ENCODE measurements at places on chromosomes 12 and 14.

DNA sequence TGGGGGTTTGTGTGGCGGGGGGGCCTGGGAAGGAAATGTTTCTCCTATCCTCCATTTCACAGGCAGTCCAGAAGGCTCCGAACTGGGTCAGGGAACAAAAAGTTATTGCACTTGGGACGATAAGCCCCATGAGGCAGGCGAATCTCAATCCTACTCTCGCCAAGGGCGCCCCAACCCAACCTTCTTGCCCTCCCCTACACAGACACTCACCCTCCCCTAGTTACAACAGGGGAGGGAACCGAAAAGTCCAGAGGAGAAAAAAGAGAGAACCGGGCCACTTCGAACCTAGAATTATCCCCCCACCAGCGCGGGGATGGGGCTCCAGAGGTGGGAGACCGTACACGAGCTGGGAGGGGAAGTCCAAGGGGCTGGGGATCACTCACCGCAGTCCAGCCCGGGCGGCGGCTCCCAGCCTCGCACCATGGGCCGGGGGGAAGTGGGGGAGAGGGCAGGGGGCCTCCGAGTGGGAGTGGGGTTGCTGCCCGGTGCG lies 357 bp downstream of the HOMEZ start:
- no peak for DNase-seq

GRCh38 chr14:30573966-30574365 lies 15.0 kb downstream of the G2E3 start:
- DNase-seq, result no peak

GRCh38 chr12:12505544-12506495 lies 56.8 kb downstream of the DUSP16 start:
- DNase-seq, result no peak

GRCh38 chr12:130401703-130402102 lies 64.0 kb downstream of the PIWIL1 start:
- no peak for DNase-seq

- no peak for DNase-seq
These were observed 339.3 kb downstream of the EGLN3 start for GRCh38 chr14:33611405-33612196.

DNA sequence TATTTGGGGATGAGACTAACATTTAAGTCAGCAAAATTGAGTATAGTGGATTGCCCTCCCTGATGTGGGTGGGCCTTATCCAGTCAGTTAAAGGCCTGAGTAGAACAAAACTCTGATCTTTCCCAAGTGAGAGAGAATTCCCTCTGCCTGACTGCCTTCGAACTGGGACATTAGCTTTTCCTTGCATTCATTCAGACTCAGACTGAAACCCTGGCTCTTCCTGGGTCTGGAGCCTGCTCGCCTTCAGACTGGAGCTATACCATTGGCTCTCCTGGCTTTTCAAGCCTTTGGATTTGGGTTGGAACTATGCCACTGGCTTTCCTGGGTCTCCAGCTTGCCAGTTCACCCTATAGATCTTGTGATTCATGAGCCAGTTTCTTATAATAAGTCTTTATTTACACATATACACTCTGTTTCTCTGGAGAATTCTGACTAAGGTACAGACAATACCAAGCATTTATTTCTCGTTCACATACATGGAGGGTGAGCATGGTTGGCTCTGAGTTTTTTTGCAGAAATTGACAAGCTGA lies 296.5 kb downstream of the ERC1 start:
- DNase-seq, result no peak

DNA sequence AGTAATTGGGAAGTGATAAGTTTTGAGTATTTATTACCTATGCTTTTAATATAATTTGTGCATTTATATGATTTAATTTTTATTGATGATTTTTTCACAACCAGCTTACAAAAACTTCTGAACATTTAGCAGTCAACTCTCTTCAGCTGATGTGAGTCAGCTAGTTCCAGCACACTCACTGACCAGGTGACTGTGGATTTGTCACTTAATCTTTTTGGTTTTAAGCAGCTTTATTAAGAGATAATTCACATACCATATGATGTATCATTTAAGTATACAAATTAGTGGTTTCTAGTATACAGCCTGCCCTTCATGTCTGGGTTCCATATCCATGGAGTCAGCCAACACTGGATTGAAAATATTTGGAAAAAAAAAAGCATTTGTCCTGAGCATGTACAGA lies 103.5 kb downstream of the SYNE2 start:
- no peak for DNase-seq

GRCh38 chr12:2739832-2740641 lies 54.7 kb upstream of the FKBP4 start:
- DNase-seq, result no peak

GRCh38 chr14:52949711-52950409 lies 990 bp downstream of the FERMT2 start:
- DNase-seq, result peak; percentile 20

GRCh38 chr14:49893309-49894213 lies 679 bp downstream of the ARF6 start:
- peak; percentile 67 for DNase-seq

GRCh38 chr12:119594772-119595445 lies 1.3 kb downstream of the TMEM233 start:
- no peak for DNase-seq

GRCh38 chr12:107684990-107685359 lies 624 bp upstream of the PWP1 start:
- no peak for DNase-seq

DNA sequence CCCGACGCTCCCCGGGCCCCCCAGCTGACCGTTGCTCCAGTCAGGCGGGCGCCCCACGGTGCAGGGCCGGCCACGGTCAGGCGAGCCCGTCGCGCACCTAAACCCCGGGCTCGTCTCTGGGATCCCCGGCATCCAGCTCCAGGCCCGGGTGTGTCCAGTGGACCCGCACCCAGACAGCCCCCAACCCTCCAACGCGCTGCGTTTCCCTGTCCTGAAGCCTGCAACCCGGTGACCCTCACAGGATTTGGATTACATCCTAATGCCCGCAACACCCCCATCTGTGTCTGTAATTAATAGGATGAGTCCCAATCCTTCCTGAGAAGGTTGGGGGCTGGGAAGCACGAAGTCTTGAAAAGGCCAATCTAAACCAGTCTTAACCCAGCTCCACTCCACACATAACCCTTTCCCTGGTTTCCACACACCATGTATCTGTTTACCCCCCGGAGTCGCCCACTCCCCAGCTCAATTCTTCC lies 10.4 kb downstream of the CPNE6 start:
- DNase-seq, result no peak

DNA sequence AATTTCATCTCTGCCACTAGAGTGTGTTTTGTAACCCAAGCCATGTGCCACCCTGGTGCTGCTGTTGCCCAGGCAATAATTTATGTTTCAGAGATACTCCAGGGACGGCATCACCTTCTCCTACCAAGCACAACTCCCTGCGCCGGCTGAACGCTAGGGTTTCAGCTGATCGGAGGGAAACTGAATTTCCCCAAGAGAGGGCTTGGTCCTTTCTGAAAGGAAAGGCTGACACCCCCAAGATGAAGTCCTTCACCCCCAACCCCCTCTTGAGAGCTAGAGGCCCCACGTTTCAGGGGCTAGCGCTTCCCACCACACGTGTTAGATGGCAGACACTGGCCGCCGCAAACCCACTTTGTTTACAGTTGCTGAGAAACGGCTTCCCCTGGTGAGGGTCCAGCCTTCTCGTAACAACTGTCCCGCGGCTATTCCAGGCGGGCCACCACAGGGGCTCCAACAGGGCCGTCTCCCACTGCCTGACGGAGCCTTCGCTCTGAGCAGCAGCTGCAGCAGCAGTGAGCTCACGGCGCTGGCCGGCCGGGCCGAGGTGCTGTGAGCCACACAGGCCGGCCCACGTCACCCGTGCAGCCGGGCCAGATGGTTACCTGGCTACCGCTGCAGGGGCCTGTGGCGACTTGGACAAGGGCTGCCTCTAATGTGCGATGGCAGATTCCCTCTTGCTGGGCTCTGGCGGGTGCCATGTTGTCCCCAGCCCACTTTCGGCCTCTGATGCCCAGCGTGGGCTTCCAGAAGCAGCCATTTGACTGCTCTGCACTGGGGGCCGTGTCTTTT lies 66.4 kb downstream of the TESC start:
- DNase-seq, result no peak

DNA sequence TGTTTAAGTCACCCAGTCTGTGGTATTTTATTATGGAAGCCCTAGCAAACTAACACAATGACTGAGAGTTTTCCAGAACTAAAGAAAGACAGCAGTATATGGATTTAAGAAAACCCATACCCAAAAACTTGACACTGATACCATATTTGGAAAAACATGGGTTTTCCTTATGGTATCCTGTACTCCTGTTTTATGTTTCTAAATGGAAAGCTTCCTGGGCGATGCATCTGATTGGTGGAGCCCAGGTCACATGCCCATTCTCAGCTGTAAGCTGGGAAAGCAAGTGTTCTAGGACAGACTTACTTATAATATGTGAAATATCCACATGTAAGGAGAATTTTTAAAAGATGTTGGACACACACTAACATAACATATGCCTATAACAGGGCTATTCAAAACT lies 4.5 kb upstream of the RNASE4 start:
- no peak for DNase-seq

DNA sequence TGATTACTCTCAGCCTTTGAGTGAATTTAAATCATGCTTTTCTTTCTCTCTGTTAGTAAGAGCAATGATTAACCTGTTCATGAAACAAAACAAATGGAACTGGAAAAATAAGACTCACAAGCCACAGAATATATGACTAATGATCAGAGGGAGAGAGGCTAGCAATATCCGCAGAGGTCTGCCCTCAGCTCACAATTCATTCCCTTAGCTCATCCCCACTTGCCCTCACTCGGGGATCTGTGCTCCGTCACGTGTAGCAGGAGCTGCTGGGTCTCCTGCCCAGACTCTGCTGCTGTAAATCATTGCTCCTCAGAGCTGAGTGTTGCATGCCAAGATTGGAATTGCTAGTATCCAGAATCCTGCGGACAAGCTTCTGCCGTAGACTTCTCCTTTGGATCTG lies 53.1 kb upstream of the GNG2 start:
- no peak for DNase-seq

DNA sequence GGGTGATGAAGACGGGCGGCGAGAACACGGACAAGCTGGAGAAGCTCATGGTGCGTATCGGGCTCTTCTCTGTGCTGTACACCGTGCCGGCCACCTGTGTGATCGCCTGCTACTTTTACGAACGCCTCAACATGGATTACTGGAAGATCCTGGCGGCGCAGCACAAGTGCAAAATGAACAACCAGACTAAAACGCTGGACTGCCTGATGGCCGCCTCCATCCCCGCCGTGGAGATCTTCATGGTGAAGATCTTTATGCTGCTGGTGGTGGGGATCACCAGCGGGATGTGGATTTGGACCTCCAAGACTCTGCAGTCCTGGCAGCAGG lies 1.9 kb downstream of the FZD10 start:
- no peak for DNase-seq

GRCh38 chr12:28156804-28157203 lies 33.5 kb upstream of the CCDC91 start:
- DNase-seq, result no peak

- DNase-seq, result peak; percentile 53
These were observed 7.9 kb downstream of the SETD1B start for GRCh38 chr12:121811434-121812319.

DNA sequence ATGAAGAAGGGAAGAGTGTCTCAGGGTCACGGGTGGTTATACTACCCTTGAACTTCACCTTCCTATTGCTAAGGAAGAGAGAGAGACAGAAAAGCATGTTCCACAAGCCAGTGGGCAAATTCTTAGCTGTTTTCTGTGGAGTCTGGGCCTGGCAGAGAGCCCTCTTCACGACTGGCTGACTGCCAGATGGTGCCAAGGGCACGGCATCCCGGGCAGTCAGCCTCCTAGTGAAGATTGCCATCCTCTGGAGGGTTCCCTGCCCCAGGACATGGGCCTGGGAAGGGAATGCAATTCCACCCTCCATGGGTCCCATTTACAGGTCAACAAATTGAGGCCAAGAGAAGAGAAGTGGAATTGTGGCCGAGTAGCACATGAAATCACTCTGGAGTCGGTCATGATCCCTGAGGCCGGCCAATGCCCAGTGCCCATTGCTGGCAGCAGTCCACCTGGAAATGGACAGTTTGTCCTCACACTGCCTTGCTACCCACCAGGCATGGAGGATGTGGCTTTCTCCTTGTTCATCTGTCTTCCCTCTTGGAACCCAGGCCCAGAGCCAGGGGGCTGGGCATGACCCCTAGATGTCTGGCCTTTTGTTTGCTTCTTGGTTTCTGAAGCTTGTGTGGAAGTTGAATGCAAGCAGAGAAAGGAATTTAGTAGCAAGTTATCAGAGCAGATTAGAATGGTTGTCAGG lies 9.9 kb downstream of the TUNAR start:
- DNase-seq, result no peak

- DNase-seq, result no peak
These were observed 769.3 kb downstream of the NOVA1 start for GRCh38 chr14:25828562-25828961.

- DNase-seq, result no peak
These were observed 66.1 kb downstream of the WASHC3 start for GRCh38 chr12:101995684-101996083.

DNA sequence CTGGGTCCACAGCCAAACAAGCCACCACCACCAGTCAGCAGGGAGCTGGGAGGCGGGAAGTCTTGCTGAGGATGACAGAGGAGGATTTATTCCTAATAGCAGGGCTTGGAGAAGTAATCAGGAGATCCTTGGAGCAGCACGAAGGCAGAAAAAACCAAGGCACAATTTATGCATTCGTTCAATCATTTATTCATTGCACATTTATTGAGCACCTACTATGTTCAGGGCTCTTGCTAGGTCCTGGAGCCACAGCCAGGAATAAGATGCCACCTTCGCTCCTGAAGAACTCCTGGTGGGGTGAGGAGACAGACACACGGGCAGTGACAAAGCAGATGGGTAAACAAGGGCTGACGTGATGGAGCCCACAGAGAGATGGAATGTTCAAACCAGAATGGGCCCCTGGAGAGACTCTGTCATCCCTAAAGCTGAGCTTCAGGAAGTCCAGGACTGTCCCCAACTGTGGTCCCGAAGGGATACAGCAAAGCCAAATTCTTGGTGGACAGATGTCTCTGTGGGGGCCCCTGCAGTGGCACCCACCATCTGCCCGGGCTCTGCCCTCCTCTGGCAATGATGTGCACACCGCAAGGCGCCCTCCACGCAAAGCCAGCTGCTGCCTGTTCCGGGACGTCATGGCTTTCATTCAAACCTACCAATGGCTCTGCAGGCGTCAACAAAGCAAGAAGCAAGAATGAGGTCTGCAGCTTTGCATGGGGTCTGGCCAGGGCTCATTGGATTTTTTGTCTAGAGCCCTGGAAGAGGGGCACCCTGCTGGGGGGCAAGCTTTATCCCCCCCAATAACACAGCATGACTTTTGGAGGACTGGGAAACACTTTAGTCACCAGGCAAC lies 3.0 kb upstream of the TESC start:
- DNase-seq, result no peak

GRCh38 chr14:32186248-32186647 lies 15.6 kb upstream of the RNU6-7 start:
- no peak for DNase-seq
